ENCODE measurements at places on chromosomes 7 and 10.

GRCh38 chr7:44216019-44216418 is 15.2 kb downstream of the YKT6 start:
- no peak overlapping the region for H3K4me3 ChIP-seq
- no peak overlapping the region for H3K27ac ChIP-seq
- DNase-seq: no peak
- peaks cover 7% of the 10 kb centered on the region for H3K36me3 ChIP-seq

DNA sequence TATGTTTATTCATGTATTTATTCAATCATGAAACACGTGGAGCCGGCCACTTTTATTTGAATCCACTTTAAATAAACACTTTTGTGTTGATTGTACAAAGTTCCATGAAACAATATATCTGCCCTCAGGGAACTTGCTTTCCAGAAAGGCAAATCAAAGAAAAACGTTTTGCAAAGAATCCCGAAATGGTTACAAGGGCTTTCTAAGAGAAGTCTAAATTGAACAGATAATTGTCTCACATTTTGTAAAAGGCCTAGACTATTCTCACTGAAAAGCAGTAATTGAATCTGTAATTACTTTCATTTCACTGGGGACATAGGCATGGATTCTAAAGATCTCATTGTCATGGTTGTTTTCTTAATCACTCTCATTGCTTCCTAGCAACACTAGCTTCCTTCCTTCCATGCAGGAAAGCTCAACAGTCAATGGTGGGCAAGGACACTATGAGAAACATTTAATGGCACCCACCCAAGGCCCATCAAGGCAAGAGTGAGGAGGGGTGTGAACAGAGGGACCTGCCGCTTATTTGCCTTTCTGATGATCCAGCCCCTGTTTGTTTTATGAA is 622.4 kb upstream of the C7orf33 start:
- H3K36me3 ChIP-seq: no peaks in the 10 kb centered on the region
- no peak overlapping the region for H3K4me3 ChIP-seq
- no peak overlapping the region for H3K27ac ChIP-seq
- H3K4me1 ChIP-seq: no peaks in the 10 kb centered on the region

DNA sequence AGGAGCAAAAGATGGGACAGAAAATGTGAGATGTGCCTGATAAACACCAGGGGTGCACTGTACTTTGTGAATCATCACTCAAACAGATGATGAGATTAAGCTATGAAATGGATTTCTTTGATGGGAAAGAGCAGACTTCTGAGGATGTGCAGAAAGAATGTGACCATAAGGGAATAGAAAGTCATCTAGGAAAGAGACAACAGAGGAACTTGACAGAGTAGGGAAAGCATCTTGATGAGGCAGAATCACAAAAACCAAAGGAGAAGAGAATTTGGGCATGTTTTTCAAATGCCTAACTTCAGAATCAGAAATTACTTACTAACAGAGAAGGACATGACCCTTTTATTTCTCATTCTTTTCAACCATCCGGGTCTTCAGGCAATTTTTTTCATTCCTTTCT is 82.4 kb upstream of the LRRTM3 start:
- H3K27ac ChIP-seq: no peak overlapping the region
- H3K36me3 ChIP-seq: no peaks in the 10 kb centered on the region
- no peaks in the 10 kb centered on the region for H3K4me1 ChIP-seq
- H3K27me3 ChIP-seq: no peaks in the 10 kb centered on the region
- H3K4me3 ChIP-seq: no peak overlapping the region

GRCh38 chr7:7002418-7003062 is 176.5 kb upstream of the CCZ1B start:
- peaks cover 17% of the 10 kb centered on the region for H3K27me3 ChIP-seq
- no peaks in the 10 kb centered on the region for H3K4me1 ChIP-seq
- no peaks in the 10 kb centered on the region for H3K36me3 ChIP-seq
- no peak overlapping the region for H3K4me3 ChIP-seq

DNA sequence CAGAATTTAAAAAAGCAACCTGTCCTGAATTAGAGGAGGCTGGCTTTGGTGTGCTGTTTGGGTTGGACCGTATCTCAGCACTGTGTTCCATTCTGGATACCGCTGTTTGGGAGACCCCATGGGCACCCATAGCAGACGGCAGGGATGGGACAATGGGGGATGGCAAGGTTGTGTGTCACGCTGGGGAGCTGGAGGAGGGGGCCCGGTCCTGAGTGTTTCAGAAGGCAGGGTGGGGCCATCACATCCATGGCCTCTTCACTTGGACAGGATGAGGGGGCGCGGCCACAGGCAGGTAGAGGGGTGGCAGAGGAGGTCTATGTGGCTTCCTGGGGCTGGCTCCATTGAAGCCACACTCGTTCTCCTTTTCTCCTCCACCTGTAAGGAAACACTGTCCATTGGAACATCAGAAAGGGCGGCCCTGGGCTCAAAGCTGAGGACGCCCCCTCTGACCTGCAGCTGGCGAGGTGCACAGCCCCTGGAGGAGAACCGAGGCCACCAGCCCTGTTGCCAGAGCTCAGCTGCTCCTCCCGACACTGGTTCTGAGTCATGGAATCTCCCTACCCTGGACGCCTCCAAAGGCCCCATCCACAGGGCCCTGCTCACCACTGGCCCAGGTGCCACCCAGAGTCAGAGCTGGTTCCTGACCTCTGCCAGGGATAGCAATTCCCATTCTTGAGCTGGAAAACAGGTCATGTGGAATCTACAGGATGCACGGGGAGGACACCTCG is 587.3 kb downstream of the DNAJB6 start:
- H3K27me3 ChIP-seq: no peaks in the 10 kb centered on the region
- H3K36me3 ChIP-seq: no peaks in the 10 kb centered on the region
- no peak overlapping the region for H3K4me3 ChIP-seq
- no peak for DNase-seq

DNA sequence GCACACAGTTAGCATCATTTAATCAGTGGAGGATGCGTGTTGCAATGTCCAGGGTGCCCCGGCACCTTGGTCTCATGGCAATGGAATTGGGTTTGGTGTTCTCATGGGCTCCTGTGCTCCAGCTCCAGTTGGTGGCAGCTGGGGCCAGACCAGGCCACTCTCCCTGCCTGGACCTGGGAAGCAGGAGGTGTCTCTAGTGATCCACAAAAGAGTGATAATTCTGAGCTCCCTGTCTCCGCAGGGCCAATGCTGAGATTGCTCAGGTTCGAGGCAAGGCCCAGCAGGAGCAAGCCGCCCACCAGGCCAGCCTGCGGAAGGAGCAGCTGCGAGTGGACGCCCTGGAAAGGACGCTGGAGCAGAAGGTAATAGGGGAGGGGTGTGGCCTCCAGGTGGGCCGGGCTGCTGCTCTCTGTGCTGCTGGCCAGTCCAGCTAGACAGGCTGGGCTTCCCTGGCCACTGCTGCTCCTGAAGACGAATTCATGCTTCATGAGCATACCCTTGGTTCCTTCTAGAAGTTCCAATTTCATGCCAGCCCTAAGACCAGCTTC is 21.7 kb upstream of the BTBD16 start:
- no peak overlapping the region for H3K27ac ChIP-seq
- DNase-seq: no peak
- H3K4me1 ChIP-seq: no peaks in the 10 kb centered on the region
- H3K36me3 ChIP-seq: no peaks in the 10 kb centered on the region
- no peak overlapping the region for H3K4me3 ChIP-seq

GRCh38 chr10:24208661-24209431 is at the start of gene KIAA1217:
Gene KIAA1217 (plus strand): TSS chr10:24209138. CDS start chr10:24209194, 56 bp downstream.
- peaks cover 52% of the 10 kb centered on the region for H3K27me3 ChIP-seq
- H3K36me3 ChIP-seq: no peaks in the 10 kb centered on the region
- H3K27ac ChIP-seq: peak within 1 kb of the TSS; percentile 84
- H3K4me1 ChIP-seq: peaks cover 32% of the 10 kb centered on the region

- DNase-seq: peak; percentile 60
- H3K4me1 ChIP-seq: peaks cover 16% of the 10 kb centered on the region
- peak overlapping the region; percentile 92 for H3K27ac ChIP-seq
- H3K4me3 ChIP-seq: peak overlapping the region; percentile 77
- no peaks in the 10 kb centered on the region for H3K27me3 ChIP-seq
These were observed 74.4 kb upstream of the RSU1 start for GRCh38 chr10:16891375-16892313.

- no peaks in the 10 kb centered on the region for H3K4me1 ChIP-seq
- DNase-seq: no peak
- H3K27ac ChIP-seq: no peak overlapping the region
- H3K27me3 ChIP-seq: no peaks in the 10 kb centered on the region
- H3K4me3 ChIP-seq: no peak overlapping the region
These were observed 48.8 kb downstream of the PLPP4 start for GRCh38 chr10:120505866-120506265.

DNA sequence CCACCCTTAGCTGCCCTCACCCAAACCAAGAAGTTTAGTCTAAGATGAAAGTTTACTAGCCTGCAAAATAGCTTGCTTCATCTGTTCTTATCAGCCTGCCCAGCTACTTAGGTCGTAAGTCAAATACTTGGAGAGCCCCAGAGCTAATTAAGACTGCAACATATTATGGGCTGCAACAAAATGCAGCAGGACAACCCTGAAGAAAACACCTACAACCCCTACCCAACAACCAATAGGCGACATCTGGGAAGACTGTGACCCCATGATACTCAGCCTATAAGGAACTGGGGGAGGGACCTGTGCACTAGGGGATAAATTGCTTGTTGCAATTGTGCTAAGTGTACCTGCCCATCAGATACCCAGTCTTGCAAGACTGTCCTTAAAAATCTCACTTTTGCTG is 64.1 kb downstream of the LYZL2 start:
- no peaks in the 10 kb centered on the region for H3K4me1 ChIP-seq
- H3K27me3 ChIP-seq: peaks cover 4% of the 10 kb centered on the region
- H3K4me3 ChIP-seq: no peak overlapping the region

DNA sequence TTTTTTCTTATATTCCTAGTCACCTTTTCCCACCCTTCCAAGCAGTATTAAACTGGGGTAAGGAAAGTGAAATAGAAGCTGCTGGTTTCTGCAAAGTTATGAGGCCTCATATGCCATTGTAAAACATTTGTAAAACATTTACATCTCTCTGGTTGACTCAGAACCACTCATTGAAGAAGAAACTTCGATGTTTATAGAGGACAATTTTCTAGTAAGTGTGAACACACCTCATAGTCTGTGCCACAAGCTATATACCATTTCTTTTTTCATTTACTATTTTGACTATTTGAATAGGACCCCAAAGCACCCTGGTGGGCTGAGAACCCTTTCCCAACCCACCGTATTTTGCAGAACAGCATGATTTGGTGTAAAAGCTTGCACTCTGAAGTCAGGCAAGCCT is 12.9 kb upstream of the ITGB1 start:
- no peak for DNase-seq
- H3K4me1 ChIP-seq: peaks cover 16% of the 10 kb centered on the region
- no peaks in the 10 kb centered on the region for H3K36me3 ChIP-seq

- H3K4me3 ChIP-seq: no peak overlapping the region
- no peaks in the 10 kb centered on the region for H3K36me3 ChIP-seq
- DNase-seq: no peak
These were observed 28.4 kb downstream of the GLI3 start for GRCh38 chr7:42208572-42208971.

GRCh38 chr10:119663866-119664698 is 12.9 kb downstream of the BAG3 start:
- peaks cover 30% of the 10 kb centered on the region for H3K4me1 ChIP-seq
- H3K27ac ChIP-seq: peak overlapping the region; percentile 72
- peak overlapping the region; percentile 41 for H3K4me3 ChIP-seq

GRCh38 chr10:5806745-5807144 is 6.5 kb downstream of the GDI2 start:
- H3K27ac ChIP-seq: no peak overlapping the region
- H3K4me3 ChIP-seq: no peak overlapping the region
- no peaks in the 10 kb centered on the region for H3K27me3 ChIP-seq
- H3K4me1 ChIP-seq: peaks cover 69% of the 10 kb centered on the region
- peaks cover 57% of the 10 kb centered on the region for H3K36me3 ChIP-seq

DNA sequence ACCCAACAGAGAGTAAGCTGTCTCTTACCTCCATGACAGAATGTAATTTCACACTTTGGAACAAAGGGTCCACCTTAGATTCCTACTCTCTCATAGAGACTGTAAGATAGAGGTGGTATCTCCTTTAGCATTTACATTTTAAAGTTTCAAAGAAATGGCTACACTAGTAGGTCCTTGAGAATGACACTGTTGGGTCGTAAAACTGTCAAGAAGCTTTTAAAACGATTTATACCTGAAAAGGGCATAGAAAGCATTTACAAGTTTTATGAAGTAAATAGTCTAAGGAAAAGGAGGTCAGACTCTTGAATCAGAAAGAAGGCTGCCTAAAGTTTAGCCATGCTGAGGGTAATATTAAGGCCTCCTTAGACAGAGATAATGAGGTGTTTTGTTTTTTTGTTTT is 1212.4 kb upstream of the PHF14 start:
- no peaks in the 10 kb centered on the region for H3K36me3 ChIP-seq
- H3K27me3 ChIP-seq: no peaks in the 10 kb centered on the region
- no peak overlapping the region for H3K27ac ChIP-seq
- H3K4me1 ChIP-seq: no peaks in the 10 kb centered on the region
- no peak overlapping the region for H3K4me3 ChIP-seq

GRCh38 chr10:125629758-125630376 is 53.1 kb downstream of the TEX36 start:
- DNase-seq: no peak
- H3K27me3 ChIP-seq: peaks cover 3% of the 10 kb centered on the region
- H3K36me3 ChIP-seq: no peaks in the 10 kb centered on the region

GRCh38 chr10:123891144-123892071 is at the start of gene CPXM2:
Gene CPXM2 (minus strand): TSS chr10:123891807. CDS start chr10:123891659, 148 bp downstream.
- DNase-seq: no peak
- no peaks in the 10 kb centered on the region for H3K4me1 ChIP-seq
- H3K36me3 ChIP-seq: no peaks in the 10 kb centered on the region
- no peak within 1 kb of the TSS for H3K4me3 ChIP-seq

- H3K4me1 ChIP-seq: no peaks in the 10 kb centered on the region
- H3K36me3 ChIP-seq: no peaks in the 10 kb centered on the region
- DNase-seq: no peak
- H3K27me3 ChIP-seq: peaks cover 6% of the 10 kb centered on the region
These were observed 99.0 kb downstream of the ADRA2A start for GRCh38 chr10:111175787-111176186.

DNA sequence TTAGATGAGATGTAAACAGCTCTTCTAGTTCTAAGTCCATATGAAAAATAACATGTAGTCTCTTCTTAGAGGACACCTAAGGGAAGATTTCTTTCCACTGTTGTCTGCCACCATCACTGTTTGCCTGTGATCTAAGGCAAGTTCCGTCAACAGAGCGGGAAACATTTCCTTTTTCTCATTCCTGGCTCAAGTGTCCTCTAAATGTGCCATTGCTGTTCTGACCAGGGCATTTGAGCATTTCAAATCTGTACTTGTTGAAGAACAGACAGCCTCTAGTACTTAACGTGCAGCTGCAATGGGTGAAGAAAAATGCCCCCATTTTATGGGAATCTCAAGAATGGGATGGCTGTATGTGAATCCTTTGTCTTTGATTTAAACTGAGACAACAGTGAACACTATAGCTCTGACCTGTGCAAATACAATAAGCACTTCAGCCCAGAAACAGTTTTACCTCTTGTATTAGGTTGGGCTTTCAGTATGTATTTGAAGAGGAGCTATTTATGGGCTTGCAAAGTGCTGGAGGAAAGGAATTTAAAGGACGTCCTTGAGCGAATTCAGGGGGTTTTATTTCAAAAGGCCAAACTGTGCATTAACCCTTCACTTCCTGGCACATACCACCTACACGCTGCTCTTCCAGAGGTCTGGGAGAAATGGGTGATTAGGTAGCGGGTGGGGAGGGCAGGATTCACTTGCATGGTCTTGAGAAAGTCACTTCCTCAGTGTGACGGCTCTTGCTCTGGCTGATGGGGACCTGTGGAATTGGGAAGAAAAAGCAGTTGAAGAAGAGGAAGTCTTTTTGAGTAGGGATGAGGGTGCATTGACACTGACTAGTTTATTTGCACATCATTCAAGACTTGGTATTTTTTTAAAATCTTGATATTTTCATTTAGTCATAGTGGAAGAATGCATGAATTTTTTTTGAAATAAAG is 66.1 kb downstream of the THNSL1 start:
- H3K4me1 ChIP-seq: peaks cover 10% of the 10 kb centered on the region
- H3K27me3 ChIP-seq: peaks cover 8% of the 10 kb centered on the region
- H3K27ac ChIP-seq: no peak overlapping the region

- no peak overlapping the region for H3K4me3 ChIP-seq
- H3K27ac ChIP-seq: no peak overlapping the region
- no peaks in the 10 kb centered on the region for H3K27me3 ChIP-seq
These were observed 72.9 kb downstream of the PLXNA4 start for GRCh38 chr7:132503415-132503814.
